ENCODE measurements at places on chromosomes 2 and 18. TPM values are rescaled to one million over a fixed set of nuclear protein-coding genes. Genes with fewer than 3 reads are reported as not detected.

DNA sequence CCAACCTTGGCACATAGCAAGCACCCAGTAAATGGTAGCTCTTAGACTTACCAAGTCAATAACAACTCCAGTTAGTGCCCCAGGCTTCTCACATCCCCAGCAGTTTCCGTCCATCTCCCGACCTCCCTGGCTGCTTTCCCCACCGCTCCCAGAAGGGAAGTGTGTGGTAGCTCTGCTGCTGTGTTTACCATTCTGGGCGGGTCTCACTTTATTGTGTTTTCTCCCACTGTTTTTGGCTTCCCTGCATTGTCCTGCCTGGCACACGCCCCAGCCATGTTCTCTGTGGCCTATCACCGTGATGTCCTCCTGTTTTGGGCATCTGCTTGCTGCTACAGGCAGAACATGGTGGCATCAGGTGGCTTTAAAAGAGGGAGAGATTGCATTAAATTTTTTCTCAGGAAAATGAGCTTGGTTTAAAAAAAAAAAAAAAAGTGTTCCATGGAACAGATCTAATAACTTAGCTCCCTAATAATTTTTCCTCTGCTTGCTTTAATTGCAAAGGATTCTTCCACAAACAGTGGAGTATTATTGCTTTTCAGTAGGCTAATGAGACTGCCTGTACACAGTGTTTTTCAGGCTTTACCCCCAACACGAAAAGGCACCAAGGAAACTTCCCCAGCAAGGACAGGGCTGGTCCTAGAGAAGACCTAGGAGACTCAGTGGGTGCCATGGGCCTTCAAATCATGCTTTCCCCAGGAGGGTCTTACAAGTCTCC lies 8.0 kb upstream of the COX7A2L start:
- no peak overlapping the region for H3K4me3 ChIP-seq
- no peak for DNase-seq
- H3K4me1 ChIP-seq, result peaks cover 4% of the 10 kb centered on the region
- no peaks in the 10 kb centered on the region for H3K36me3 ChIP-seq
- no peaks in the 10 kb centered on the region for H3K27me3 ChIP-seq

LIPG gene
- total RNA-seq, result 0.17 TPM

ABCB6 gene
- total RNA-seq, result 11.5 TPM

DNA sequence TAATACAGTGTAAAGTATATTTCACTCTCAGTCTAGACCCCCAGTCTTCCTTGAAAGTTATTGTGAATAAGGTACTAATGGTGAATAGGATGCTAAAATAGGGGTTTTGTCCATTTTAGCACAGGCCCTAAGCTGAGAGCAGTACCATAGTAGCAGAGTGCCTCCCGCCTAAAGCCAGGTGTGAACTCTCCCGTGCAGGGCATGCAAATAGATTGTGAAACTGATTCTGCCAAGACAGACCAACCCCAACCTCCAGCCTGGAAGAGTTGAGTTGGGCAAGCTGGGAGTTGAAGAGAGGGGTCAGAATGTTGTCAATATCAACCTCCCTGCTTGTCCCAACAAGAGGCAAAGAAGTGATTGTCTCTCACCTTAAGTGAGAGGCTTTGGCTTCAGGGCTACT lies 97.4 kb upstream of the CYRIA start:
- peaks cover 2% of the 10 kb centered on the region for H3K27me3 ChIP-seq
- H3K27ac ChIP-seq, result no peak overlapping the region
- no peak for DNase-seq
- H3K4me3 ChIP-seq, result no peak overlapping the region
- H3K4me1 ChIP-seq, result peaks cover 3% of the 10 kb centered on the region
- H3K36me3 ChIP-seq, result no peaks in the 10 kb centered on the region

DAW1 gene
- total RNA-seq, result not detected

ARL4C gene
- 44.7 TPM for total RNA-seq
